ENCODE measurements at places on chromosomes 2 and 18.

DNA sequence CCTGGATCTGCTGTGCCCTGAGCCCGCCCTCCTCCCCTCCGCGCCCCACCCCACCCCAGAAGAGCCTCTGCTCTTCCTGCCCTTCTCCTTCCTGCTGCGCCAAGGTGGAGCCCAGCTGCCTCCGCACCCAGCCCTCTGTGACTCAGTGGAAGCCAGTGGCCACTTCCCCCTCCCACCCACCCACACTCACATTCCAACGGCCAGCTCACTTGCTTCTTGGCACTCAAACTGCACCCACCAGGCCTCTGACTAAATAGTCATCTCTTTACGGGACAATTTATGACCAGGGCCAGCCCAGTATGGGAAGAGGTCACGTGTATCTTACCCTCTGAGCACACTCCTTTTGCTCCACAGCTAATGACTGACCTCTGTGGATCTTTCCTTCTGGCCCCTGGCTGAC is 150.4 kb upstream of the SLC1A4 start:
- peak; percentile 30 for DNase-seq

GRCh38 chr18:62347089-62347506 is 22.0 kb downstream of the TNFRSF11A start:
- no peak for DNase-seq

GRCh38 chr2:80054346-80054675 is 250.2 kb downstream of the LRRTM1 start:
- DNase-seq: no peak

DNA sequence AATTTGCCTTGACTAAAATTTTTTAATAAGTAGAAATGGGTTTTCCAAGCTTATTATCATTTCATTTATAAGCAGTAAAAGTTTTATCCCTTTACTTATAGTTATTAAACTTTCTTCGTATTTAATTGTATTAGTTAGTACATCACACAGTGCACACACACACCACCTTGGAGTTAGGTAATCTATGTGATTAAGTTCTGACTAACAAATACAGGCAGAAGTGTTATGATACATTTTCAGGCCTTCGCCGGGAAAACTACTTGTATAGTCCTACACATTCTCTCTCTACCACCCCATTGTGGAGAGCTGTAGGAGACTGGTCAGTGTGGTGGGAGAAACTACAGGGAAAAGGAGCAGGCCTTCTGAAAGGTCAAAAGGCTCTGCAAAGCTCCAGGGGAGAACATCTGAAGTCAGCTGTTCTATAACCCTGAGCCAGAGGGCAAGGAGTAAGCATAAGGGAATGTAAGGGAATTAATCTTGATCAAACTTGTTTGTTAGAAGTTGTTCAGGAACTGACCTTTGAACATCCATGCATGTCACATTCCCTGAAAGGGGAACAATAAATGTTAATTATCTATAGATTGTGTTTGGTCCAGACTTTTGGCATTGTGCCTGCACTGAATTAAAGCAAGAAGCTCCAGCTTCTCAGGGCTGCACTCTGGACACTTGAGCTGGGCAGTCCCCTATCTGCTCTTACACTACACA is 231.7 kb downstream of the FSIP2 start:
- no peak for DNase-seq

DNA sequence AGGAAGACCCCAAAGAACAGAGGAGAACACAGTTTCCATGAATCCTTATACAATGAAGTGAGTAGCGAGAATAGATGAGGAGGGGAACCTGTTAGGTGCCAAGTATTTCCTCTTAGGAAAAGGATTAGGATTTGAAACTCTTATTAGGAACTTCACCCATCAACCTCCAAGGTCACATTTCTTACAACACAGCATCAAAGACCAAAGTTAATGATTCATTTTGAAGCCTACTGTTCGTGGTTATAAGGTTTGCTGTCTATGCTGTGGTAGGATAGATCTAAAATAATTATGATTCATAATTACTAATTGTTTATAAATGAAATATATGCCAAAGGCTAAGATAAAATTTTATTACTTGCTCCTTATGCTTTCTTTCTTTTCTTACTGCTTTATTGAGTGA is 6.1 kb downstream of the CFAP221 start:
- no peak for DNase-seq

Data from thoracic aorta (tissue), 2 donors.